AG04449 (cell line): ENCODE measurements at places on chromosomes 7 and 10.

- no peak for DNase-seq
These were observed 16.2 kb downstream of the MALSU1 start for GRCh38 chr7:23315366-23315765.

- DNase-seq: no peak
These were observed 218.1 kb upstream of the FOXP2 start for GRCh38 chr7:114196517-114196916.

DNA sequence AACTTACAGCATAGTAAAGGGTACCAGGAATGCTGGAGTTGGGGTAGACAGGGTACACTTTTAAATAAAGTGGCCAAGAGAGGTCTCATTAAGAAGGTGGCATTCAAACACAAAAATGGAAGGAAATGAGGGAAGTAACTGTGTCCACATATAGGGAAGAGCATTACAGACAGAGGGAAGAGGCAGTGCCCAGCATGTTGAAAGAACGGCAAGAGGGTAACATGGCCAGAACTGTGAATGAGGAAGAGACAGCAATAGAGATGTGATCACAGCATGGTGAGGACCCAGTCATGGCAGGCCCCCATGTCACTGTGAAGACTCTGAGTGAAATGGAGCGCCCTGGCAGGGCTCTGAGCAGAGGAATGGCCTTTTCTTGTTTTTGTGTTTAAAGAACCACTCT lies 35.1 kb upstream of the ZNRF2 start:
- no peak for DNase-seq

- no peak for DNase-seq
These were observed 23.3 kb upstream of the EMX2 start for GRCh38 chr10:117519286-117519685.

- DNase-seq: no peak
These were observed 39.6 kb downstream of the STAM start for GRCh38 chr10:17683541-17683940.

- DNase-seq: no peak
These were observed 33.8 kb downstream of the C10orf71 start for GRCh38 chr10:49332768-49333167.

DNA sequence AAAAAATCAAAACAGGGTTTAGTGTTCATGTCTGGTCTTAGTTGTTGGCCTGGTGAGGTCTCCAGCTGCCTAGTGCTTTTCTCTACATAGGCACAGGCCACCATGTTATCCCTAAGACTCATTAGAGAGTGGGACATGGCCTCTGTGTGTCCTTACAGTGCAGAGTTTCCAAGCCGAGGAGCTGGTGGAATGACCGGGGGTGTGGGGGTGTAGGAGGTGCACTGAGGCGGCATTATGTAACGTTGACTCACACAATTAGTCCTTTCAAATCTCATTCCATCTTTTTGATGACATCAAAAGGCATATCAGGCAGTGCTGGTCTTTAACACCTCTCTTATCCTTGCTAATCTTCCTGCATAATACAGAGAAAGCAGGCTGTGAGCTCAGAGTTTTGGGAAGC lies 71.3 kb downstream of the MTPN start:
- no peak for DNase-seq
